ENCODE measurements at places on chromosomes 1 and 21.

GRCh38 chr1:45753248-45754037 is 3.0 kb upstream of the IPP start:
- no peak for DNase-seq

DNA sequence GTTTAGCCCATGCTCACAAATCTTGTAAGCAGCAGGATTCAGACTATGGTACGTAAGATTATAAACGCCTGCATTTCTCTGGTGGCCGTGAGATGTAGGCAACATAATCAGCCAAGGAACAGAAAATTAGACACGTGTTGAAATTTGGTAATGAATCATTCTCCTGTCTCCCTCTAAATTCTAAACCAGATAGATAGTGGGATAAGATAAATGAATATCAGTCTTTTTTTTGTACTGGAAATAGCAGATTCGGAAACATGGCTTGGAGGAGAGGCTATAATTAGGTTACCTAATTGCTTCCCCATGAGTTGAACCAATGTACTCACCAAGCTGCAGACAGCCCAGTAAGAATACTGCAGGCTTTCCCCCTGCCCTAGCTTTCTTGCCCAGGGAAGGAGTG is 172.3 kb downstream of the TGFB2 start:
- no peak for DNase-seq

GRCh38 chr1:55955016-55955621 is 624.2 kb downstream of the PLPP3 start:
- no peak for DNase-seq

DNA sequence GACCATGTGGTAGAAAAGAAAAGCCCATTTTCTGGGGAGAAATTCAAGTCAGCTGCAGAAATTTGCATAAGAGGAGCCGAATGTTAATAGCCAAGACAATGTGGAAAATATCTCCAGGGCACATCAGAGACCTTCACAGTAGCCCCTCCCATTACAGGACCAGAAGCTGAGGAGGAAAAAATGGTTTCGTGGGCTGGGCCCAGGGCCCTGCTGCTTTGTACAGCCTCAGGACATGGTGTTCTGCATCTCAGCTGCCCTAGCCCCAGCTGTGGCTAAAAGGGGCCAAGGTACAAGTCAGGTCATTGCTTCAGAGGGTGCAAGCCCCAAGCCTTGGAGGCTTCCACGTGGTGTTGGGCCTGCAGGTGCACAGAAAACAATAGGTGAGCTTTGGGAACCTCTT is 108.3 kb downstream of the DMRTB1 start:
- DNase-seq, result peak; percentile 6

DNA sequence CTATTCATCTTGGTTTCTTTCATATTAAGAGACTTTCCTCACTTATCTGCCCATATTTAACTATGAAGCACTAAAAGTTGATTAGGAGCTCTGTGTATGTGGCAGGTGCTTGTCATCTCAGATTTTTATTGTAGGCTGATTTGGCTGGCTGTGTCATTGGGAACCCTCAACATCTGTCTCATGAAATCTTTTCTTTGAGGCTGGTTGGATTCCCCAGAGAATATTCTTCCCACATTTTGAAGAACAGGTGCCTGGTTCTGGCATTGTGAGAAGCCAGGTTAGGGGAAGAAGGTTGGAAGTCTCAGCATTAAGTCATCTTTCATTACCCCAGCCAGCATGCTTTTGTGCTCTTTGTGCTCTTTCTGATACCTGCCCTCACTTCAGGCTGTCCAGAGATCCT is 37.1 kb downstream of the EEIG2 start:
- no peak for DNase-seq

DNA sequence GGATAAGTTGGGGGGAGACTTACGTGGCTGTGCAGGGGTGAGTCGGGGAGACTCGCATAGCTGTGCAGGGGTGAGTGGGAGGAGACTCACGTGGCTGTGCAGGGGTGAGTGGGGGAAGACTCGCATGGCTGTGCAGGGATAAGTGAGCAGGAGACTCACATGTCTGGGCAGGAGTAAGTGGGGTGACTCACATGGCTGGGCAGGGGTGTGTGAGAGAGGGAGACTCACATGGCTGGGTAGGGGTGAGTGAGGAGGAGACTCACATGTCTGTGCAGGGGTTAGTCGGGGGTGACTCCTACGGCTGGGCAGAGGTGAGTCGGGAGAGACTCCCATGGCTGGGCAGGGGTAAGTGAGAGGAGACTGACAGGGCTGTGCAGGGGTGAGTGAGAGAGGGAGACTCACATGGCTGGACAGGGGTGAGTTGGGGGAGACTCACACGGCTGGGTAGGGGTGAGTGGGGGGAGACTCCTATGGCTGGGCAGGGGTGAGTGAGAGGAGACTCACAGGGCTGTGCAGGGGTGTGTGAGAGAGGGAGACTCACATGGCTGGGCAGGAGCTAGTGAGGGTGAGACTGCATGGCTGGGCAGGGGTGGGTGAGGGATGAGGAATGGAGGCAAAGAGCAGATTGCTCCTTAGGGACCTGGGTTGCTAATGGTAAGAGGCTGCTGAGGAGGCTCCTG is 56.0 kb upstream of the ABCG1 start:
- DNase-seq, result peak; percentile 22

GRCh38 chr21:45374826-45375455 is 30.0 kb upstream of the COL18A1 start:
- DNase-seq, result no peak

DNA sequence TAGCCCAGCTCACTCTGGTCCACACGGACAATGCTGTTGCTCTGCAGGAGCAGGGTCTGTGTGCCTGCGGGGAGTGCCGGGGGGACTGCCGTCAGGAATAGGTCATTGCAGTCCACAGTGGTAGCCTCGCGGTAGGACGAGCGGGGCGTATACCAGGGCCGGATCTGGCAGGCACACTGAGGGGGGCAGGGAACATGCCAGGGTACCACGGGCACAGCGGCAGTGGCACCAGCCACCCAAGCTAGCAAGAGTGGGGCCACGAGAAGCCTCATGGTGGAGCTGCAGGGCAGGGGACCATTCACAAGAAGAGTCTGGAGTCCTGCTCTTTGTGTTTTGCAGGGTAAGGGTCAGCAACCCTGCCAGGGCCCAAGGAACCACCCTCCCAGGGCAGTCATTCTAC is 65.8 kb downstream of the LRRN2 start:
- DNase-seq, result no peak

DNA sequence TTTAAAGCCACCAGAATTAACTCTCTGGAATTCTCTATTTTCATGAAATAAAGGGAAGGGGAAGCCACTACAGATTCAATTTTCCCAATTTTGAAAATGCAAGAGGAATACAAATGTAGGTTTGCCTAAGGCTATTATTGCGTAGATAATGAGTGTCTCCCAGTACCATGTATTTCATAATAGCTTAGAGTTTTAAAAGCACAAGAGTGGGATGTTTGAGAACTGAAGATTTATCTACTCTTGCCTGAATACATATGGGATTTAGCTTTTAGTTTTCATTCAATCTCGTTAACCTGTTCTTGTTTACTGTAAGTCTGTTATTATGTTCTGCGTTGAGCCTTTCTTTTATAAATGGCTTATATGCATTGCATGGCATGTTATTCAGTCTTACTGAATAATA is 795.1 kb downstream of the BRINP3 start:
- no peak for DNase-seq

GRCh38 chr1:32702599-32703478 is at the start of gene SYNC:
Gene SYNC, minus strand, starts transcription at chr1:32702770. Its CDS starts 110 bp downstream, at chr1:32702660.
- DNase-seq, result peak; percentile 41

DNA sequence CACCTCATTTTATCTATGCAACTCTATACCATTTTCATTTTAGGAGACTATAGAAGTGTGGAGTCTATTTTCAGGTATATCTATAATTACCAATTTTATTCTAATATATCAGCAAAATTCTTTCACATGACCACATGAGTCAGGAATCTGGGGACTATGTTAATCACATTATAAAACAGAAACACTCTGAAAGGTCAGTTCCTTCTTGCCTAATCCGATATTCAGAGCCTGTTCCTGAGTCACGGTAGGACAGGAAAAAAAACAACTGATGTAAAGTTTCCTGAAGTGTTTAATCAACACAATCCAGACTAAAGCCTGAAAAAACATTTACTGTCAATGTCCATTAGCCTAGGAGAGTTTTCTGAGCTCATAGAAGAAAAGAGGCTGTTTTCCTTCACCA is 1902.3 kb downstream of the NCAM2 start:
- no peak for DNase-seq

GRCh38 chr1:60825593-60825992 is 256.8 kb upstream of the NFIA start:
- no peak for DNase-seq

- no peak for DNase-seq
Measured at GRCh38 chr1:203402152-203402551, 51.2 kb upstream of the FMOD start.

DNA sequence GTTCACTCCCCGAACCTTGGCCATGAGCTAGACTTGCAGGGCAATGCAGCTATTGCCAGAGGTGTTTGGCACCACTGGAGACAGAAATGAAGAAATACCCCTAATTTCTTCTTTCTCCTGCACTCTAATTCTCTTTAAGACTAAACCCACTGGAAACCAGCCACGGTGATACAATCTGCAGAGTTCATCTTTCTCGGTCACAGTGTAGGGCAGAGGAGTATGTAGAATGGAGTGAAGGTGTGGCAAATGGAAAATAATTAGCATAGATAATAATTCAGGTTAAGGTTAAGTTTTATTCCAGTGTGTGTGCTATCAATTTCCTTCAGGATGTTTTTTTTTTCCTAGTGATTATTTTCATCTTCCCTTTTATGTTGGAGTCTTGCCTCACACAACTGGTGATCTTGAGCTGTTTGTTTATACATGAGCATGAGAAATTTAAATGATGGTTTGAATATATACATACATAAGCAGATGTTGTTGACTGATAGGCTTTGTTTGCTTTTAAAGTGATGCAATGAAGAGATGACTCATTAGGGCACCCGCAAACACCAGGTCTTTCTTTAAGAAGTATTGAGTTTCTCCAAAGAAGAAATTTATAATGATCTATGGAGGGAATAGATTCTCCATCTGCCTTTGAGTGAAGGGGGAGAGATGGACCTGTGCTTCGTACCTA is 81.9 kb downstream of the SPATA17 start:
- DNase-seq, result no peak

GRCh38 chr1:240474133-240474614 is 137.8 kb downstream of the GREM2 start:
- no peak for DNase-seq

GRCh38 chr1:183103577-183103976 is 80.4 kb downstream of the LAMC1 start:
- DNase-seq, result no peak

DNA sequence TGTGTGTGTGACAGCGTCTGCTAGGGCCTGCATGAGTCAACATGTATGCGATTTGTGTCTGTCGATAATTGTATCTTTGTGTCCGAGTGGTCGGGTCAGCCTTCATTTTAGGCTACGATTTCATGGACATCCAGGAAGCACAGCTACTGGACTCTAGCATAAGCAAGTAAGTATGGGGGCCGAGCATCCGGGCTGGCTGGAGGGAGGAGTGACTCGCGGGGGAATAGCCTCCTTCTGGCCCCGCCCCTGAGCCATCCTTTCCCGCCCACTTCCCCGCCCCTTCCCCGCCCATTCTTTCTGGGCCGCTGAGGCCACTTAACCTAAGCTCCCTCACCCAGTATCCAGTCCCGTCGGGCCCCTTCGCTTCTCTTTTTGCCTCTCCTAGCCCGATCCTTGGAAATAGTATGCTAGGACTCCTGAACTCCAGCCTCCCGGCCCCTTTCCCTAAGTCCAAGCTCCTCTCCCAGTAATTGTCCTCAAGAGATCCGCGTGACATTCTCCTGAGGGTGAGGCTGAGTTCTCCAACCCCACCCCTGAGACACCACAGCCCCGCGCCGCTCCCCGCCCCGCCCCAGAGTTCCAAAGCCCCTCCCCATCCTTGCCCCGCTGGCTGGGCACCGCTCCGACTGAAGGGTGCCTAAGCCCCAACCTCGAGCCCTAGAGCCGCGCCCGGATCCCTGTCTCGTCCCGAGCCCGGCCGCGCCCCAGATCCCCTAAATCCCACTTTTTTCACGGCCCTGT is 1.2 kb downstream of the MAP3K6 start:
- DNase-seq, result peak; percentile 91

DNA sequence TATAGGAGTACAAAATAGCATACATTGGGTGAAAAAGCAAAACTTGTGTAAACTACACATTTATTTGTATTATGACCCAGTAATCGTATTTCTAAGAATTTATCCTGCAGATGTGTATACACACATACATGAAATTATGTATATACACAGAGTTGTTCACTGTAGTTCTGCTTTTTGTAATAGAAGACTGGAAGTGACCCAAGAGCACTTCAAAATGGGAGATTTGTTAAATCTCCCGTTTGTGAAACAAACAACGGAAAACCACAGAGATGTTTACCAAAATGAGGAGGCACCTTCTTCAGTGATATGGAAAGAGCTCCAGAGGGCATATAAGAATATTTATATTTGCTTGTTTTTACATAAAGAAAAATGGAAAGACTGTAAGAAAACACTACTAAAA is 18.0 kb upstream of the MNDA start:
- no peak for DNase-seq

DNA sequence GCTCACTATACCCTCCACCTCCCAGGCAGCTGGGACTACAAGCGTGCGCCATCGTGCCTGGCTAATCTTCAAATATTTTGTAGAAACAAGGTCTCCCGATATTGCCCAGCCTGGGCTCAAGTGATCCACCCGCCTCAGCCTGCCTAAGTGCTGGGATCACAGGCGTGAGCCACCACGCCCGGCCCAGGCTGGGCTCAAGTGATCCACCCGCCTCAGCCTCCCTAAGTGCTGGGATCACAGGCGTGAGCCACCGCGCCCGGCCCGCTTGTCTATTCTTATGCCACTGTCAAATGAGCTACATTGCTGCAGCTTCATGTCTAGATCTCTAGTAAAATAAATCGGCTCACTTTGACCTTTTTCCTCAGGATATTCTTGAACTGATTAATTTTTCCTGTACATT is 107.7 kb upstream of the COL6A1 start:
- no peak for DNase-seq

GRCh38 chr1:26889551-26890466 is at the start of gene GPN2:
Gene GPN2, minus strand, starts transcription at chr1:26890283. Its CDS starts 187 bp downstream, at chr1:26890096.
- DNase-seq, result peak; percentile 87

DNA sequence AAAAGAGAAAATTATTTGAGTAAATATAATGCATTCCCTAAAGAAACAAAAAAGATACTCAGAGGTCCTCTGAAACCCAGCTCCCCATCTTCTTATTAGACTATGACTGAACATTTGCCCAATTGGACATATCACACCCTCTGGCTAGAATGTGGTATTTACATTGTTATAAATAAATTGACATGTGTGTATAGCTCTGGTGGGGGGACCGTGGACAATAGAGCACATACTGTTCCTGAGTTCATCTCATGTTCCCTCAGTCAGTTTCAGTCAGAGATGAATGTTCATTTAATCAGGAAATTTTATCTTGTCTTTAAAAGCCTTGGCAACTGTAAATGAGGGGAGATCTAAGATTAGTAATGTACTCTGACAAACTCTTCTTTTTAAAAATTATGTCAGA is 459.3 kb upstream of the ADAMTS5 start:
- DNase-seq, result no peak

GRCh38 chr1:106876384-106876783 is 180.1 kb upstream of the PRMT6 start:
- DNase-seq, result no peak

GRCh38 chr1:215584389-215584788 is 17.3 kb downstream of the KCTD3 start:
- DNase-seq, result no peak

- DNase-seq, result no peak
Measured at GRCh38 chr1:66617362-66618184, 83.6 kb downstream of the SGIP1 start.

- no peak for DNase-seq
Measured at GRCh38 chr1:87851490-87851889, 522.8 kb downstream of the LMO4 start.

All from activated T-cell treated with anti-CD3 and anti-CD28 coated beads, Interleukin-2, amount 50 U/mL, for 48 hours (primary cell).